Suppressor macrophage (primary cell): ENCODE measurements at places on chromosomes 5 and 9.

DNA sequence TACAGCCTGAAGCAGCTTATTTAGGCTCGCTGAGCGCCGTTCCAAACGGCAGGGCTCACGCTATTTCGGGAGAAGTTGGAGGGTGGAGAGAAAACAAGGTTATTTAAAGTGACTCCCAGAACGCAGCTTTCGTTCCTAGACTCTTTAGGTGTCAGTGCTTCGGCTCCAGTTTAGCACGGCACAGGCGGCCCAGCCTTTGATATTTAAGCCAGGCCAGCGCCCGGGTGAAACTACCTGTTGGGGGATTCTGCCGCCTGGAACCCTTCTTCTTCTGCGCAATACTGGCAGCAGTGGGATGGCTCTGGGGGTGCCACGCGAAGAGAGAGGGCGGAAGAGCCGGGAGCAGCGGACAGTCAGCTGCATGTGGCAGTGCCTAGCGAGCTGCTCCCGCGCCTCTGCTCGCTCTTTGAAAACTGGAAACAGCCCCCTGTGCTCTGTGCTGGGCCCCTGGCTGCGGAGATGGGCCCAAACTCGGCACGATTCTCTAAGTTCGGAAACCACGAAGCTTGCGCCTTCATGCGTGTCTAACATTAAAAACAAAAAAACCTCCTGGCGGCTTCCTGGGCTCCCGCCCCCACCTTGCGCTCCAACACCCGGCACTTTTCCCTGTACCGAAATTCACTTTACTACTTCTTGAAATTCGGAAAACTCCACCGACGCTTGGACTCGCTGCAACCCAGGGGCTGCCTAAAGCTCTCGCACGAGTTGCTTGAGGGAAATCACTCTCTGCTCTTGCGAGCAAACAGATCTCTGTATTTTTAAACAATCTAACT is 34.6 kb upstream of the NFIB start:
- DNase-seq = no peak

GRCh38 chr5:143471041-143471509 is 67.6 kb upstream of the NR3C1 start:
- no peak for DNase-seq

GRCh38 chr5:50655810-50656205 is 10.6 kb upstream of the PARP8 start:
- DNase-seq = no peak

DNA sequence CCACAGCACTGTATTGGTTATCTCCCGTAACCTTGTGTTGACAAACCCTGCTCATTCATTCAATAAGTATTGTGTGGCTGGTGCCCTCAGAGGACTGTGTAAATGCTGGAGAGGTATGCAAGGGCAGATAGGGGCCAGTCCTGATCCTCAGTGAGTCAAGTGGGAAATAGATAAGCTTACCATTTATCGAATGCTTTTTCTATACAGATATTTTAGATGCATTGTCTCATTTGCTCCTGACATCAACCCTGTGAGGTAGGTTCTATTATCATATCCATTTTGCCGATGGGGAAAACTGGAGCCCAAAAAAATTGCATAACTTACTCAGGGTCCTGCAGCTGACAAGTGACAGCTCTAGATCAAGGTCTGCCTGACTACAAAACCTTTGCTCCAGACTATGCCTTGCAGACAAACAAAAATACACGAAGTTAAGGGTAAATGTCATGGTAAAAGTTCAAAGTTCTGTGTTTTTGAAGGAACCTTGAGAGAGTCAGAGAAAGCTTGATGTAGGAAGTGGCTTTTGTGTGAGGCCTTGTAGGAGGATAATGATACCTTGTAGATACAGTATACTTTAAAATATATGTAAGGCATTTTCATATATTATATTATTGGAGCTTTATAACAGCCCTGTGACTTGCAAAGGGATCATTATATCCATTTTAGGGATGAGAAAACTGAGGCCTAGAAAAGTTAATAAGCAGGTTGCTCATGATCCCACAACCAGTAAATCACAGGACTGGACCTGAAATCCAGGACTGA is 22.7 kb downstream of the CYFIP2 start:
- no peak for DNase-seq

DNA sequence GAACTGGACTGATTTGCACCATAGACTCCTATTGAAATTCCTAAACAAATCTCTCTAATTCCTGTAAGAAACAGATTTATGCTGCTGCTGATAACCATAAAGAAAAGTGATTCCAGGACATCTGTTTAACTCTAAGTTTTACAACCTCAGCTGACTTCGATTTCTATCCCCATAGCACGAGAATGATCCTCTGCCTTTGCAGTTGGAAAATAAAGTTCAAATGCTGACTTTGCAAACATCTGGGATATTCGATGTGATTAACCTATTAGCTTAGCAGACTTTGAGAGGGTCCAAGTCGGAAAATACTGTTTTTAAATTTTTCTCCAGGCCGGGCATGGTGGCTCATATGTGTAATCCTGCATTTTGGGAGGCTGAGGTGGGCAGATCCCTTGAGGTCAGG is 247.3 kb downstream of the PSAT1 start:
- DNase-seq = no peak

GRCh38 chr9:135701959-135702721 is at the start of gene KCNT1:
TSS of gene KCNT1 (plus strand) at chr9:135702185. CDS start at chr9:135702259, 74 bp downstream.
- DNase-seq = peak; percentile 67

- no peak for DNase-seq
Measured at GRCh38 chr9:91320299-91320698, 41.4 kb downstream of the AUH start.

DNA sequence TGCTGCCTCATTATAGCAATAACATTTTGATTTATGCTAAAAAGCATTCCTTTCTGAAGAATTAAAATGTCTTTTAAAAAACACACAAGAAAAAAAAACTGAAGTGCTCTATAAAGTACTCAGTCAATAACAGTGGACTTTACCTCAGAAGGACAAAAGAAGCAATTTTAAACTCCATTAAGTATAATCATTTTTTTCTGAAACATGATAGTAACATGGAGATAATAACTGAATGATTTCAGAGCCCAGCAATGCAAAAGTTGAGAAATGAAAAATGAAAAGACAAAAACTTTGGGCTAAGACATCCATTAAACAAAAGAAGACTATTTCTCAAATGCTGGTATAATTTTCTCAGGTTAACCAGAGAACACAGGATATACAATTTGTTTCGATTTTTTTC is 78.7 kb downstream of the RFX3 start:
- no peak for DNase-seq

DNA sequence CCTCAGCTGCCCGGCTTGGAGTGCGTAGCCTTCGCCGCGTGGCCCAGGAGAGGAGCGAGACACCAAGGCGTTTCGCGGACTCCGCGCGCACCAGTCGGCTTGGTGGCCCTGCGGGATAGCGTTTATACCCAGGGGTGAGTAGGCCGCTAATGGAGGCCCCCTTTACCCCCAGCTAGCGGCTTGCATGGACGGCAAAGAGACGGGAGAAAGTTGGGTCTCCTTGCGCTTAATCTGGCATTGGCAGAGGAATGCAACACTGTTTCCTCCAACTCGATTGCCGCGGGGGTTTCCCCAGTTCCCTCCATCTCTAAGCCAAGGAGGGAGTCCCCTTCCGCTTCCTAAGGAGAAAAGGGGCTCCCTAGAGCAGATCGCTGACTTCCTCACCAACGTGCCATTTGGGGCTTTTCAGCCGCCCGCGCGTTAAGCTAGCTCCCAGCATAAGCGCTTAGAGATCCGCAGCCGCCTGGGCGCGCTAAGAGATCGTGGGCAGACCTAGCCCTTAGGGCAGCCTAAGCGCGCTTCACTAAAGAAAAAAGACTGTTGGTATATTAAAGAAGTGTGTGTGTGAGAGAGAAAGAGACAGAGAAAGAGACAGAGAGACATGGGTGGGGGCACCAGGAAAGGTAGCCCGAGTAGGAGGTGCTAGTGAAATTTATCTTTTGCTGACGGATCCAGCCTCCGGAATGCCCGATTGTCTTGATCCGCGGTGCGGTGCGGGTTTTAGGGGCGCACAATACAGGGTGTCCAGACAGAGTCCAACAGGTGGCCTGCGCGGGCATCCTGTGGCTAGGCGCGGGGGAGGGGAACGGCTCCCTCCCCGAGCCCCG is 597.9 kb upstream of the SGCD start:
- DNase-seq = no peak

DNA sequence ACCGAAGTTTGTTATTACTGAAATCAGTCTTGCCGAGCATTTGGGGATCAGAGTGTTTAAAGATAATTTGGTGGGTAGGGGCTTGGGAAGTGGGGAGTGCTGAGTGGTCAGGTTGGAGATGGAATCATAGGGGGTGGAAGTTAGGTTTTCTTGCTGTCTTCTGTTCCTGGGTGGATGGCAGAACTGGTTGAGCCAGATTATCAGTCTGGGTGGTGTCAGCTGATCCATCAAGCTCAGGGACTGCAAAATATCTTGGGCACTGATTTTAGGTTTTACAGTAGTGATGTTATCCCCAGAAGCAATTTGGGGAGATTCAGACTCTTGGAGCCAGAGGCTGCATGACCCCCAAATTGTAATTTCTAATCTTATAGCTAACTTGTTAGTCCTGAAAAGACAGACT is 5.4 kb upstream of the ANKRD31 start:
- DNase-seq = no peak

DNA sequence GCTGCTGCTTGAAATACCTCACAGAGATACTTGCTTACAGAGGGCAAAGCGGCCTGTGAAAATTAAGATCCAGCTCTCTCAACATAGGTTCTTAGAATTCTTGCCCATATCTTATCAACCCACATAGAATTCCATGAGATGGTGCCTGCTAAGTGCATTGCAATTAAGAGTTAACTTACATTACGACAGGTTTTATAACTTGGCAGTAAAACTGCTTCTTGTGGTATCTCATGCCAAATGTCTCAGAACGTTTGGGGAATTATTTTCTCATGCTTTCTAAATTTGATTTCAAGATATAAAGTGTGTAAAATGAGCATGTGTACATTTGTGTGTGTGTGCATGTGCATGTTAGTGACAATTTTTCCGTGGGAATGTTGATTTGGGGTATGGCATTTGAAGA is 261.2 kb downstream of the SAXO1 start:
- no peak for DNase-seq

DNA sequence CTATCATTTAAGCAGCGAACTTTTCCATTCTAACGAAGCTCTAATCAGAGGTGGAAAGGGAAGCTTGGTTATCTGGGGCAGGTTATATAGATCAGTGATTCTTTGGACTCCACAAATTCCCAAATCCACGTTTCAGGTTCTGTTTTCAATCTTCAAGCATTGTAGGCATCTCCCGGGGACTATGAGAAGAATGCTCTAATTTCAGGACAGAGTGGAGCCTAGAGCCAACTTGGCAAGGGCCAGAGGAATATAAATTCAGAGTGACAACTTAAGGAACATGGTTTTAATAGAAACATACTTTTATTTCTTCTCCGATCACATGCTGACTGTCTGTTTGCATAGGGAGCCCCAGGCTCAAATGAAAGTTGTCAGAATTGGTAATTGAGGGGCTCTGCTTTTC is 514.0 kb upstream of the KLF4 start:
- no peak for DNase-seq

- DNase-seq = no peak
Measured at GRCh38 chr5:56824019-56824418, 8.7 kb downstream of the MAP3K1 start.

DNA sequence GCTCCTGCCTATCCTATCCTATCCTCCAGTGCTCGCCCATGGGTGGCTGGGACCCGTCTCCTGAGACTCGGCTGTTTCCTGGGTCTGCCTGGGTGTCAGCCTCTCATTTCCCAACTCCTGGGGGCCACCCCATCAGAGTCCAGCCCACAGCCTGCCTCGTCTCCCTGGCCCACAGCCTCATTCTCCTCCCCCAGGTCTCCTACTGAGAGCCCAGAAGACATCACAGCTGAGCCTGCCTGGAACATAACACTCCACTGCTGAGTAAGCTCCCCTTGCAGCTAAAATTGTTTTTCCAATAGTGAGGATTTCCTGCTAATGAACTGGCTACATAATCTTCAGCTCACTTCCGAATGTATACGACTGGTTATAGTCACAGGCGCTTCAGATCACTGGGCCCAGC is 95.3 kb downstream of the TTLL11 start:
- DNase-seq = no peak
